ENCODE measurements at places on chromosomes 12 and 14.

DNA sequence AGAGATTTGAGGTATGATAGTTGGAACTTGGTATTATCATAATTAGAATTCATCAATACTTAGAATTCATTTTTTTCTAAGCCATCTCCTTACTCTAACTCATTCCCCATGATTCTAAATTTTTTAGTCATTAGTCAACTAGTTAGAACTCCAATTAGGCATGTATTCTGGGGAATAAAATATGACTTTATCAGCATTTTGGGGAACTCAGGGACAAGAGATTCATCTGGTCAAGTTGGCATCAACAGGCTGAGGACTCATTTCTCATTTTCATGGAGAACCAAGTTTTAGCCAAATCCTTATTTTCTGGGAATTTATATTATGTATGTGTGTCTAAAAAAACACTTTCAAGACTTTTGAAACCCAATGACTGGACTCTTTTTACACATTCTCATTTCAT is 29.2 kb downstream of the DIP2B start:
- no peak for DNase-seq

- no peak for DNase-seq
Measured at GRCh38 chr12:115423546-115423987, 739.6 kb upstream of the TBX3 start.

- peak; percentile 76 for DNase-seq
Measured at GRCh38 chr14:24436355-24437019, 6.1 kb downstream of the SDR39U1 start.

DNA sequence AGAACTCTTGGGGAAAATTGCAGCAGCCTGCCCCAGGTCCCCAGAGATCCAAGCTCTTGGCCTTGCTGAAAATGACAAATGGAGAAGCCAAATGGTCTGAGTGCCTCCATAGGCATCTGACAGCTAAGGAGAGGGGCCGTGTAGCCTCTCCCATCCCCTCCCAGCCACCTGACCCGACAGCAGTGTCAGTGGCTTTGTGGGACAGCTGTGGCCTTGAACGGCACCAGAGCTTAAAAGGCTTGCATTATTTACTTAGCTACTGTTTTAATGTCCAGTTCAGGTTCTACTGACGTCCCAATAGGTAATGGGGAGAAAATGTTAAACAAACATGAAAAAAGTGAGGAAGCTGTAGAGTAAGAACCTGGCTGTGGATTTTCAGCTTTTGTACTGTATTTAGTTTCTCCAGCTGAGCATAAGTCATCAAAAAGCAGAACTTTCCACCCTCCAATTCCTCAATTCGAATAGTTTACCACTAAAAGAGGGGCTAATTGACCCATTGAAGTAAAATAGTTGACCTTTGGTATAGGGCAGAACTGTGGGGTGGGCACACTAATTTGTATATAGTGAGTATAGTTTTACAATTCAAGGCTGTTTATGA is 50.0 kb downstream of the FOS start:
- no peak for DNase-seq

- no peak for DNase-seq
Measured at GRCh38 chr14:101065696-101066694, 162.5 kb upstream of the RTL1 start.

- no peak for DNase-seq
Measured at GRCh38 chr14:98198385-98198784, 1073.6 kb downstream of the BCL11B start.

GRCh38 chr14:20614038-20614840 is 23.1 kb upstream of the RNASE12 start:
- DNase-seq, result no peak

DNA sequence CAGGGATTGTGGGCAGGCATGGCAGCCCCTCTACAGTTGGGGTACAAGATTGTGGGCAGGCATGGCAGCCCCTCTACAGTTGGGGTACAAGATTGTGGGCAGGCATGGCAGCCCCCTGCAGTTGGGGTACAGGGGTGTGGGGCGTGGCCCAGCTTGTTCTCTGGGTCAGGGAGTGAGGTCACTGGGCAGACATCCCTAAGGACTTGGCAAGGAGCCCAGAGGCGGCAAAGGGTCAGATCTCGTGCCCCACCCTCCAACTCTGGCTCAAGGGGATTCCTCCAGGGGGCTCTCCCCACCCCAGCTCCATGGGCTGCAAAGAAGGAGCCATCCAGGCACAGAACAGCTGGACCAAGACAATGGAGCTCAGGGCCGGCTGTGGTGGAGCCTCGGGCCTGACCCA is 25.8 kb upstream of the NUDT14 start:
- no peak for DNase-seq

DNA sequence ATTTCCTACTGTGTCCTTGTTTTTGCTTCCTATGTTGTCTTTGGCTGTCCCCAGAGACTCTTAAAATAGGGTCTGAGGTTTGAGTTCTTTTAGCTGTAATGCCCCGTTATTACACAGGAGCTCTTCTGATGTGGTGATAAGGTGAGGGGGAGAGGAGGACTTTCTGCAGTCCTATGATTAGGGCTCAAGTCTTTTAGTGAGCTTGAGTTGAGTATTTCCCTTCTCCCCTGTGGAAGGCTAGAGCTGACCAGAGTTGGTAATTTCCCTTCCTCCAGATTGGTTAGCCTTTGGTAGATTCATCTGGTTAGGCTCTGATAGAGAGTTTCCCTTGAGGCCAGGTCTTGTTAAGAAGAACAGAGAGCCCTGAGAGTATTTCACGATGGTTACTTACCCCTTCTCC is 4.3 kb upstream of the HIF1A start:
- DNase-seq, result no peak

GRCh38 chr12:67155863-67156262 is 113.3 kb upstream of the CAND1 start:
- no peak for DNase-seq

DNA sequence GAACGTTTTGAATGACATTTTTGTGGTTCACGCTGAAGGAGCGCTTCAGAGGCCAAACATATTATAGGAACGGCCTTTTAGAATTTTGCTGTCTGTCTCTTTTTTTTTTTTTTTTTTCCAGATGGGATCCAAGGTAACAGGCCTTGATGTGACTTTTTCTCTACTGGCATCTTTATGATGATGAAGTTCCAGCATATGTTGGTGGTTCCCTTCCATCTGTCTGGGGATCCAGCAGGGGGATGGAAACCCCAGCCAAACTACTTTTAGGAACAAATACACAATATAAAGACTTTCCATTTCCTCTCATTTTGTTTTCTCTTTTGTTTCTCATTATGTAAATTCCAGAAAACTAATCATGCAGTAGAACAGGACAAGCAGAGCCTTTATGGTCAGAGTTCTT is 239.3 kb upstream of the PRICKLE1 start:
- DNase-seq, result no peak

GRCh38 chr12:62762645-62763044 is 172.3 kb downstream of the PPM1H start:
- DNase-seq, result no peak

- DNase-seq, result no peak
Measured at GRCh38 chr14:77217551-77217950, 36.0 kb downstream of the TMEM63C start.

DNA sequence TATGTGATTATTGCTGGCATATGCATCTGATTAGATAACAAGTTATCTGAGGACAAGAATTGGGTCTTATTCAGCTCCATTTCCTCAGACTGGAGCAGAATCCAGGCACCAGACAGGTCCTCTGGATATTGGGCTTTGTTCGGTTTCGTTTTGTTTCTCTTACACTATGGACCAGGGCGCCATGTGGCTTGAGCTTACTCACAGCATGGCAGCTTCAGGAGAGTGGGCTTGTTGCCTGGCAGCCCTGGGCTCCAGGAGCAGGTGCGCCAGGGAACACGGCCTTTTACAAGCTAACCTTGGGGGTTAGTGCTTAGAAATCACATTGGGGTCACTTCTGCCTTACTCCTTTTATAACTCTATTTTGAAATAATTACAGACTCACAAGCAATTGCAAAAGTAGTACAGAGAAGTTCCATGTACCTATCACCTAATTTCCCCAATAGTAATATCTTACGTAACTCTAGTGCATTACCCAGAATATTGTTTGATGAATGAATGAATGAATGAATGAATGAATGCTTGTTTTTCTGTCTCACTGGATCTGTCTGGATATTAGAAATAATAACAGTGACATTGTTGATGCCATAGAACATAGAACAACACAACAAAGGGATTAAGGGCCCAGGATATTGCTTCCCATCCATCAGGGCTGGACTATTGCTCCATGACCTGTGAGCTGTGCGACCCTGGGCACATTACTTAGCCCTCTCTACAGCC is 39.0 kb downstream of the CMKLR1 start:
- no peak for DNase-seq

- no peak for DNase-seq
Measured at GRCh38 chr12:90268574-90268973, 559.9 kb upstream of the ATP2B1 start.

- DNase-seq, result no peak
Measured at GRCh38 chr12:26124446-26125399, at the start of gene BHLHE41. Gene BHLHE41, minus strand, starts transcription at chr12:26125037. Its CDS starts 258 bp downstream, at chr12:26124779.

- no peak for DNase-seq
Measured at GRCh38 chr12:131403676-131404075, 307.2 kb upstream of the SFSWAP start.

GRCh38 chr14:23517650-23518326 is 33.8 kb downstream of the ZFHX2 start:
- no peak for DNase-seq
